ENCODE measurements at places on chromosomes 11 and 22. TPM values are rescaled to one million over a fixed set of nuclear protein-coding genes. Genes with fewer than 3 reads are reported as not detected.

DNA sequence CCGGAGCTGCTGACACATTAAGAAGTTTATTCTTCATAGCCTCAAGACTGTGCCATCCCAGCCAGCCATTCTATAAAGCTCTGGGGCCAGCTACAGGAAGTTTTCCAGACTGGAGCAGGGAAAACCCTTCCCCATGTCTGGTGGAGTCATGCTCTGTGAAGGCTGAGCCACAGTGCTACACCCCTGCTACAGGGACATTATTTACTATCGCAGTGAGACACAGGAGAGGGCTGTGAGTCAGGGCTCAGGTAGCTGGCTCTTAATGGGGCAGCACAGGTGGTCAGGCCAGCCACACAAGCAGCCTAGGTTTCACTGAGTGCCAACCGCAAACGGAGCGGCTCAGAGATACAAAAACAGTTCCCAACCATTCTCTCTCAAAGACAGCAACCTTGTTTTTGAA is 12.1 kb downstream of the HPS4 start:
- peaks cover 15% of the 10 kb centered on the region for H3K36me3 ChIP-seq
- H3K4me3 ChIP-seq, result no peak overlapping the region
- H3K27ac ChIP-seq, result no peak overlapping the region
- no peaks in the 10 kb centered on the region for H3K4me1 ChIP-seq
- no peak for DNase-seq

DNA sequence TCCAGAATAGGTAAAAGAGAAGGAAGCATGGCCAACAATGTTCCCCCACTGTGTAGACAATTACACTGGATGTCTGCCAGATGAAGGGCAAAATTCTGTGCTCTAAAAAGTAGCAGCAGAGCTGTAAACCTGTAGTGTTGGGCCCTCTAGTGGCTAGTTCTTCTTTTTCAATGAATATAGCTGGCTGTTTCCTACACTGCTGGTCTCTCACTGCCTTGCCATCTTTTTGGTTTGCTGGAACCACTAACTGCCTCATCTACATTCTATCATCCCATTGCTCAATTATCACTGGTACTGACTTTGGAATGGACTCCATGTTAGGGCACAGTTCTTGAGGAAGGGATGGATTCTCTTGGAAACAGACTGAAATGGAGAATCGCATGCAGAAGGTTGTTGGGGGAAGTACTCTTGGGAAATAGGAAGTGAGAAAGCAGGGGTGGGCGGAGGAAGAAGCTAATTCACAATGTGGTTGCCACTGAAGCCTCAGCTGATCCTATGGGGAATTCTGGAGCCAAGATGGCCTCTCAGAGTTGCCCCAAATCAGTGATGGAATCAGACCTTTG is 17.9 kb downstream of the KCNE3 start:
- H3K36me3 ChIP-seq, result no peaks in the 10 kb centered on the region
- no peaks in the 10 kb centered on the region for H3K4me1 ChIP-seq
- no peak for DNase-seq
- no peaks in the 10 kb centered on the region for H3K27me3 ChIP-seq
- H3K27ac ChIP-seq, result no peak overlapping the region

DNA sequence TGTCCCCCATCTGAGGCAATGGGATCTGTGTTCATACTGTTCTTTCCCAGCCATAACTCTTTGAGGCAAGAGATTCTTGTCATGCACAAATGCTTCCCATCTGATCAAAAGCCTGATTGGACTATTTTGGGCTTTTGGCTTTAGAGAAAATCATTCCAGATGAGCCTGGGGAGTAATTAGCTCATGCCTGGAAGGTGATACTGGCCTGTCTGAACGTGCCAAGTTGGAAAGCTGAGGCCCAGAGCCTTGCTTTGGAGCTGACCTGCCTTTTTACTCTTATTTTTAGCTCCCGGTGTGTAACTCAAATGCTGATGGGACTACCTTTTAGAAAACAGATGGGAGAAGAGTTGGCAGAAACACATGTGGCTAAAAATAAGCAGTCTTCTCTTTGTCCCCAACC is 105.0 kb downstream of the DBX1 start:
- no peak for DNase-seq
- H3K4me1 ChIP-seq, result peaks cover 12% of the 10 kb centered on the region
- no peak overlapping the region for H3K4me3 ChIP-seq
- no peak overlapping the region for H3K27ac ChIP-seq
- H3K27me3 ChIP-seq, result no peaks in the 10 kb centered on the region

DNA sequence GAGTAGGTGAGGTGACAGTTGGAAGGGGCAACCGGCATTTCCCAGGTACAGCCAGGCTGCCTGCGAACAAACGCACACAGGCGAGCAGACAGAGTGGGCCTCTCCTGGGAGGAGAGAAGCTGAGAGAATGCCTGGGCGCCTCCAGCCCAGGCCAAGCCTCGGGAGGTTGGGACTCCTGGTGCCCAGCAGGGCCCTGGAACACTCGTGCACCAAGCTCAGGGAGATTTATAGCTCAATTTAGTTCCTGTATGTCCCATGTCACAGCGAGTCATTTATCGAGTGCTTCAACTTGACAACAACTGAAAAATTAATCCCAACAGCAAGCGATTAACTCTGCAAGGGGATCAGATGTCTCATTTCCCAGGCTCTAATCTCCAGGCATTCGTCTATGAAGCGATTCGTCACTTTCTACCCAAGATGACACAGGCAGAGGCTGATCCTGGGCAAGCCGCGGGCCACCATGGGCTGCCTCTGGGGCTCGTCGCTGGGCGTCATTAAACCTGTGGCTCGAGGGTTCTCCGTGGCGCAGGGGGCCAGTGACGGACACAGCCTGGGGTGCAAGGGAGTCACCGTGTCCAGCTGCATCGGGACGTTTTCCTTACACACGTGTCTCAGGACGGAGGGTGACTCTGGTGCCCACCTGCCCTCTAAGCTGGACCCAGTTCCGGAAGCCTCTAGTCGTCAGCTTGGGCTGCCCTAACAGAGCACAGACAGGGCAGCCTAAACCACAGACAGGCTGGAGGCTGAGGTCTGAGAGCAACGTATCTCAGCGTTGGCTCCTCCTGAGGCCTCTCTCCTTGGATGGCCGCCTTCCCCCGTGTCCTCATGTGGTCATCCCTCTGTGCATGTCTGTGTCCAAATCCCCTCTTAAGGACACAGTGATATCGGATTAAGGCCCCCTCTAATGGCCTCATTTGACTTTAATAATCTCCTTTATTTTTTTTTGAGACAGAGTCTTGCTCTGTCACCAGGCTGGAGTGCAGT is 154.1 kb downstream of the CTTN start:
- no peaks in the 10 kb centered on the region for H3K36me3 ChIP-seq
- DNase-seq, result no peak
- no peak overlapping the region for H3K27ac ChIP-seq
- no peaks in the 10 kb centered on the region for H3K27me3 ChIP-seq

GRCh38 chr22:39242595-39243438 is 2.0 kb downstream of the PDGFB start:
- peaks cover 9% of the 10 kb centered on the region for H3K4me1 ChIP-seq
- H3K27ac ChIP-seq, result peak overlapping the region; percentile 66
- no peak for DNase-seq
- peak overlapping the region; percentile 53 for H3K4me3 ChIP-seq

DNA sequence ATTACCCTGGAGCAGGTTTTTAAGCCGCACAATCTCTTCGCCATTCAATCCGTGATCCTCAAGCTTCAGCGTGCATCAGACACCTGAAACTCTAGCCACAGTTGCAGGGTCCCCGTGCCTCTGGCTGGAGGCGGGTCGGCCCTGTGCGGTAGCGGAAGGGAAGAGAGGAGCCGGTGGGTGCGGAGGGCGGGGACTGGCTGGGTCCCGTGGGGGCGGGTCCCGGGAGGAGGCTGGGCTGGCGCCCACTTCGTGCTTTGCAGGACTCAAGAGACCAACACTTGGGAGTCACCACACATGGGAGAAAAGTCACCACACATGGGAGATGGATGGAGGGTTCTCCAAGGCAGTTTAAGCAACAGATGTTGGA is 772 bp downstream of the C22orf15 start:
- H3K4me1 ChIP-seq, result no peaks in the 10 kb centered on the region
- peaks cover 11% of the 10 kb centered on the region for H3K36me3 ChIP-seq
- H3K4me3 ChIP-seq, result no peak overlapping the region

Gene P2RY2
- 2.6 TPM for total RNA-seq

GRCh38 chr22:22857607-22858558 is 29.7 kb upstream of the IGLL5 start:
- H3K27ac ChIP-seq, result no peak overlapping the region
- no peak for DNase-seq
- H3K4me1 ChIP-seq, result no peaks in the 10 kb centered on the region
- H3K36me3 ChIP-seq, result no peaks in the 10 kb centered on the region

- DNase-seq, result peak; percentile 83
- H3K36me3 ChIP-seq, result no peaks in the 10 kb centered on the region
- no peak overlapping the region for H3K27ac ChIP-seq
Observed at GRCh38 chr11:126088999-126089398, 26.3 kb upstream of the CDON start.

GRCh38 chr11:35118906-35119305 is 20.1 kb upstream of the CD44 start:
- no peaks in the 10 kb centered on the region for H3K36me3 ChIP-seq
- no peaks in the 10 kb centered on the region for H3K4me1 ChIP-seq
- no peak overlapping the region for H3K27ac ChIP-seq
- no peak for DNase-seq
- H3K27me3 ChIP-seq, result no peaks in the 10 kb centered on the region
- H3K4me3 ChIP-seq, result no peak overlapping the region

DNA sequence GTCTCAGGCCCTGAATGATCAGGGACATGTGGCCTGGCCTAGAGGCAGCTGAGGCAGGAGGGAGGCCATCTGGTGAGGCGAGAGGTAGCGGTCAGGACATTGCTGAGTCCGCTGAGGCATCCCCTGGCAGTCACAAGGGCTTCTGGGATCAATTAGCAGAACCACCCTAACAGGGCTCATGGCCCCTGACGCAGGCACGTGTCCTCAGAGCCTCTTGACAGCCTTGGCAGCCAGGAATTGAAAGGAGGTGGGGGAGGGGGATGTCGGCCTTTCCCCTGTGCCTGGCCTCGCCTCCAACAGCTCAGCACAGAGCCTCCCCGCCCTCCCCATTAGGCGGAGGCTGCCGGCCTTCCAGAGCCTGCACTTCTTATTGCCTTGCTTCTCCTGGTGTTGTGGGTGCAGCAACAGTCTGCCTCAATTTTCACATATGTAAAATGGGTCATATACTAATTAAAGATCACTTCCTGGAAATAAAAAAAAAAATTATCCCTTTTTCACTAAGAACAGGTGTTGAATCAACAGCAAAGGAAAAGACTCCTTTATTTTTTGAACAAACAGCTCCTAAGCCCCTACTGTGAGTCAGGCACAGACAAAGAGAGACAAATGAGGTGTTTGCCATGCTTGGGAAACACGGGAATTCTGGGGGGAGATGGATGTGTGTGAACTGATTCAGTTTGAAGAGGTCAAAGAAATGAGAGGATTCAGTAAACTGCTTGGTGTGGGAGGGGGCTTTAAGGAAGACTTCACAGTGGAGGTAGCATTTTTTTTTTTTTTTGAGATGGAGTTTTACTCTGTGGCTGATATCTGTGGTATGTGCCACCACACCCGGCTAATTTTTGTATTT is 55.3 kb downstream of the NFAM1 start:
- no peaks in the 10 kb centered on the region for H3K4me1 ChIP-seq
- peak; percentile 49 for DNase-seq
- H3K36me3 ChIP-seq, result no peaks in the 10 kb centered on the region
- H3K27ac ChIP-seq, result no peak overlapping the region
- H3K27me3 ChIP-seq, result no peaks in the 10 kb centered on the region
- no peak overlapping the region for H3K4me3 ChIP-seq

Gene MS4A3
- 0.80 TPM for total RNA-seq

Gene TEF
- total RNA-seq, result 28.9 TPM

Gene SERPIND1
- 393 TPM for total RNA-seq

Gene MOB2
- total RNA-seq, result 14.5 TPM

DNA sequence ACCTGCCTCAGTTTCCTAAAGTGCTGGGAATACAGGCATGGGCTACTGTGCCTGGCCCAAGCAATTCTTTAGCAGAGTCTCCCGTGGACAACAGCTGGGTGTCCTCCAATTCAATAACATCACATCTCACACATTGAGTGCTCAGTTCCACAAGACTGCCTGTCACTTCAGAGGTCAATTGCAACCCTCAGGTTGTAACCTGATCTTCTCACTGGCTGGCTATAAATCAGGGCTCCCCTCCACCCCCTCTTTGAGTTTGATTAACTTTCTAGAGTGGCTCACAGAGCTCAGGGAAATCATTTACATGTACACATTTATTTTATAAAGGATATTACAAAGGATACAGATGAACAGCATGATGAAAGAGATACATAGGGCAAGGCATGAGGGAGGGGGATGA is 68.1 kb downstream of the MCHR1 start:
- DNase-seq, result no peak
- H3K27me3 ChIP-seq, result no peaks in the 10 kb centered on the region
- H3K4me1 ChIP-seq, result no peaks in the 10 kb centered on the region
- H3K27ac ChIP-seq, result no peak overlapping the region
- no peaks in the 10 kb centered on the region for H3K36me3 ChIP-seq

DNA sequence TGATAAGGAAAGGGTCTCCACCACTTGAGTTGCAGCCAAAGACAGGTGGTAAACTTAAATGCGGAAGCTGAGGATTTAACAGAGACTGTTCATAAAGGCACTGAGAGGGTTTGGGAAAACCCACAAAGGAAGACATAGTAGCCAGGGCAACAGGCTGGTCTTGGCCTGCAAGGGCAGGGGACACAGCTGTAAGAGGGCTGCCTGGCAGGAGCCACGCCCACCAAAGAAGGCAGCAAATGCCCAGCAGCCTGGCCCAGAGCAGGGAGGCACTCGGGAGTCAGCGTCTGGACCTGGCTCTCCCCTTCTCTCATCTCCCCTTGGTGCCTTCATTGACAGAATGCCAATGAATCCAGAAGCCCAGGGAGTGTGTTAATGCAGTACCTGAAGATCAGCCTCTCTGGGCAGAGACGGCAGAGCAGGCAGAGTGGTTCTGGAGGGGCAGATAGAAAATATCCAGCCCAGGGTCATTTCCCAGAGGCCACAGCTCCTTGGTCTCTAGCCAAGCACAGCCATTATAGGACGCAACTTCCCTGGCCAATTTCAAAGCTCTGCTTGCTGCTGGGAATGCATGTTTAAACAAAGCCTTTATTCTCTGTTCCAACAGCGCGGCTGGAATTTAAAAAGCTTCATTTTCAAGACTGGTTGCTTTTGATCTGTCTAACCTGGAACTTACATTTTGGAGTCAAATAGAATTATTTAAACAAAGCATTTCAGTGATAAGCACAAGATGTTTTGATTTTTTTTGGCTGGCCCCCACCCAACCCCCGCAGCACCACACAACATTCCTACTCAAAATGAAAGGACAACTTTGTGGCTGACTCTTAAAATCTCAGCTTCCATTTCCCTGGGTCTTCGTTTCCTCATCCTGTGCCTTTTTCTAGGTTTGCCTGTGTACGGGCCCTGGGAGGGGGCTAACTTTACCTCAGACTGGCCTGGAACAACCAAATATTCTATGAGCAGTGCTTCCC is 125.6 kb upstream of the LMO1 start:
- H3K27me3 ChIP-seq, result no peaks in the 10 kb centered on the region
- no peak overlapping the region for H3K4me3 ChIP-seq
- H3K27ac ChIP-seq, result no peak overlapping the region
- no peak for DNase-seq
- H3K4me1 ChIP-seq, result no peaks in the 10 kb centered on the region
